ENCODE measurements at places on chromosomes 4 and X.

- no peak for DNase-seq
Observed at GRCh38 chr4:67712650-67713528, 11.9 kb upstream of the UBA6 start.

DNA sequence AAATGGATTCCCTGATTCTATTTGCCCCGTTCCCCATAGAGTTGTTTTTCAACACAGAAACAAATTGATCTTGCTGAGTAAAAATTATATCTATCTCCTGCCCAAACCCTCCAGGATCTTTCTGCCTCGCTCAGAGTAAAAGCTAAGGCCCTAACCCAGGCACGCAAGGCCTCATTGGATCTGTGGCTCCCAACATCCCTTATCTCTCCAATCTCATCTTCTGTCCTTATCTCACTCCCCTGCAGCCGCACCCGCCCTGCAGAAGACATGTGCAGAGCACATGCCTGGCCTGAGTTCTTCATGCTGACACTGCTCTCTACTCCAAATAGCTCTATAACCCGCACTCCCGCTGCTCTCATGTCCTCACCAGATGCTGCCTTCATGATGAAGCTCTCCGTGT, 543.8 kb upstream of the ZFP42 start:
- no peak for DNase-seq

DNA sequence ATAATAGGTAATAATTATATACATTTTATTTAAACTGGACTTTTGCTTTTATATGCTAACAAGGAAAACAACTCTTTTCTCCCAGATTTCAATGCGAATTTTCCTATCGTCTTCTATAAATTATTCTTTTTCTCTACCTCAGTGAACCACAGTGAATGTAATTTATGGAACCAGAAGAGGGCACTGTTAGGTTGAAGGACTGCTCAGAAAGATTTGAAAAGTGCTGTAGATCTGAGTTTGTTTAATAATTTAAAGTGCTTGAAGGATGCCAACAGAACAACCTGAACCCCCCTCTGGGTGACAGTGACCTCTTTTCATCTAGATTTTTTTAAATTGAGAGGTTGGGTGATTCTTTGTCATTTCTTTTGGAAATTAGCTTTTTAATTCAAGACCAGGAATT, 54.9 kb downstream of the PHOX2B start:
- DNase-seq, result no peak

DNA sequence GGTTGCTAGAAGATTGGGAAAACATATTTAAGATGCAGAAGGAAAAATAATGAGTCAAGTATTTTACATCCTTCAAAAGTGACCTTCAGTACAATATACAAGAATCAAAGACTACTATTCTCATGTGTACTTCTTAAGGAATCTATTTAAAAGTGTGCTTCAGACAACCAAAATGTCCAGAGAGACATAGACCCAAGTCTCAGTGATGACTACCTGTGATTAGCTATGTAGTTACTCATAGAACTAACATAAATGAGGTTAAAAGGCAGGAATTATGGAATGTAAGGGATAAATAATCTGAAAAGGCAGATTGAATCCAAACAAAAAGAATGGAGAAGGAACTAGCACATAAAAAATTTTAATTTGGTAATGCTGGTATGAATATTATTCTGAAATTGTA, 634.7 kb upstream of the FAM241A start:
- no peak for DNase-seq

GRCh38 chr4:55363691-55364351, 17.8 kb downstream of the SRD5A3 start:
- DNase-seq, result no peak

DNA sequence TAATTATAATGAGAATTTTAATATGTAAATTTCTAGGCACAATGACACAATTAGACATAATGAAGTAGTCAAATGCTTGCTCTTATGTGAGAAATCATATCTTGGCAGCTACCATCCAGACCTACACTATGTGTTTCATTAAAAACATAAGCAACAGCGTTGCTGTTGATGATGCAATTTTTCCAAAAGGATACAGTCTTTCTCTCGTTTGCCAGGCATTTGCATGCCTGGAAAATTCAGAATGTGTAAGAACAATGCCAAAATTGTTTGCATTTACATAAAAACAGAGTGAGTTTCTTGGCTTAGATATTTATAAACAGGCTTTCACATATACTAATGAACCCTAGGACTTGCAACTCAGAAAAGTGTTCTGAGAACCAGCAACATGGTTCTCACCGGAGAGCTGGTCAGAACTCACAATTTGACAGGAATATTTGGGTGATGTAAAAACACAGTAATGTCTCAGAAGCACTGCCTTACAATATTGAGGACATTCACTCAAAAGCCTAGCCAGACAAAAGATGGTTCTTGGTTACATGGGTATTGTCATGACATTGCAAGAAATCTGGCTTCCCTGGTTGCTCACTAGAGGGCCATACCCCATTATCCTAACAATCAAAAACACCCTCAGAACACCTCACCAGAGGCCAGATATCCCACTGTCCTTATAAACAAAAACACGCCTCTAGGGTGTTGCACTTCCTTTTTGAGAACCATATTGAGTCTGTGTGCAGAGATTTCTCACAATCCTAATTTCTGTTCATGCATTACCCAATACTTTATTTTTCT, 1029.0 kb upstream of the AGA start:
- DNase-seq, result no peak

GRCh38 chr4:32858361-32858760, 2138.2 kb downstream of the PCDH7 start:
- no peak for DNase-seq

- DNase-seq, result no peak
Observed at GRCh38 chr4:4349867-4350266, 37.0 kb upstream of the NSG1 start.

- no peak for DNase-seq
Observed at GRCh38 chr4:110501826-110502225, 25.9 kb downstream of the ENPEP start.

DNA sequence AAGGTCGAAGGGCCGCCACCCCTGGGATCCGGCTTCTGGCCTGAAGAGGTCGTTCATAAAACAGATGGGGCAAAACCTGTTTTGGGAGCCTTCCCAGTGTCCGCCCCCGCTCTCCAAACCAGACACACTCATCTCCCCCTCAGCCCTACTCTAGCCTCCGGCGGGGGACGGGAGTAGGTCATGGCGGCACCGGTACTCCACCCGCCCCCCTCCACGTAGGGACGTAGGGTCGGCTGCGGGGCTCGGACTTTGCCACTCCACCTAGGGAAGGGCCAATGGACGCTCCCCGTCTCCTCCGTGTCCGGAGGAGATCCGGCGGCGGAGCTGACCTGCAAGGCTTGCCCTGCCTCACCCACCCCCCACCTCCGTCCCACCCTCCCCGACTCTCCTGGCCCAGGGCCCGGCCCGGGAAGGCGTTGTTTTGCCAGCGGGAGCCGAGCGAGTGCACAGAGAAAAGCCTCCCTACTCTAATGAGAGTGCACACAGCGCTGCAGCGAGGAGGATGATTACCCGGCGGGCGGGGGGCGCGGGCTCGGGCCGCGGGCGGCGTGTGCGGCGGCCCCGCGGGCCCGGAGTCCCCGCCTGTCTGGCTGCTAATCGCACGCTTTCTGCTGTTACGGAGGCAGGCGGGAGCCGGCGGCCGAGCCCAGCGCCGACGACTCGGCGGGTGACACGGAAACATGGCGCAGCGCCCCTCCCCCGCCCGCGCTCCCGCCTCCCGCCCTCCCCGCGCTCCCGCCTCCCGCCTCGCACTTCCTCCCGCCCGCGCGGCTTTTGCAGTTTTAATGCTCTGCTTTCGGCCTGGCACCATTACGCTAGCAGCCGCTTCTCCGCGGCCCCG, 8.3 kb upstream of the BCOR start:
- DNase-seq, result peak; percentile 73

DNA sequence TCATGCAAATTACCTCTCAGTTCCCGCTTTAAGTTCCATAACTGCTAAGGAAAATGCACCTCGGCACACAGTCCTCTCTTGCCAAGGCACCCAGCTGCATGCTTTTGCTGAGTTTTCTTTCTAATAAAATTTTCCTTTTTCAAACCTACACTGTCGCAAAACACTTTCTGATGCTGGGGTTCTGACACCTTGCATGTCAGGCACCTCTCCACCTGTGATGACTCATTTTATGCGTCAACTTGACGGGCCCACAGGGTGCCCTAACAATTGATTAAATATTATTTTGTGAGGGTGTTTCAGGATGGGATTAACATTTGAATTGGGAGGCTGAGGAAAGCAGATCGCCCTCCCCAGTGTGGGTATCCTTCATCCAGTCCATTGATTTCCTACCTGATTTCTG, 291.0 kb upstream of the STS start:
- no peak for DNase-seq

- no peak for DNase-seq
Observed at GRCh38 chr4:165944900-165945299, 71.9 kb downstream of the TLL1 start.

DNA sequence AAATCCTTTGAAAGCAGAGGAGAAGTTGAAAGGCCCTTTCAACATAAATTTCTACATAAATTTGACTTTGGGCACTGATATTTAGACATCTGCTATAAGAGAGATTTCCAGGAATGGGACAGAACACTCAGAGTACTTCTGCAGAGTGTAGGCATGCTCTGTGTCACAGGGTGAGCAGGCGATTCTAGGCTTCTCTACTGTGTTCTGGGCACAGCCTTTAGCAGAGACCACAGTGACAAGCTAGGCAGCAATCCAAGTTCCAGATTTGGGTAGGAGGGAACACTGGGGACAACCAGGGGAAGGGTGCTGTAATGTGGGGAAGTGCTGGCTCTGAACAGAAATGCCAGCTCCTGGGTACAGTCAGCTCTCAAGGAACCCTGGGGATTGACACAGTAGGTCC, 6.9 kb downstream of the MAGEA10 start:
- no peak for DNase-seq

DNA sequence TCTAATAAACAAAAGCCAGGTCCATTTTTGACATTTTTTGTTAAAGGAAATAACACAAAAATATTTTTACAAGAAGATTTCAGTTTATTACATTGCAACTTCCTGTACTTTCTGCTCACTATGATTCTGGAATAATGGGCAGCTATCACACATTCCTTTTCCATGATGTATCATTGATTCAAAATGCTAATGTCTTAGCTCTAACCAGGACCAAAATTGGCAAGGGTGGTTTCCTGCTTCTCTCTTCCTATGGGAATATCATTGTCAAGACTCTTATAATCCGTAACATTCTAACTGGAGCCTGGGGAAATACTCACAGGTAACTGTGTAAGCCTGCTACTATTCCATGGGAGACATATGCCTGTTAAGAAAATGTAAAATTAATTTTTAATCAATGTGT, 218.6 kb downstream of the DCAF12L2 start:
- no peak for DNase-seq

DNA sequence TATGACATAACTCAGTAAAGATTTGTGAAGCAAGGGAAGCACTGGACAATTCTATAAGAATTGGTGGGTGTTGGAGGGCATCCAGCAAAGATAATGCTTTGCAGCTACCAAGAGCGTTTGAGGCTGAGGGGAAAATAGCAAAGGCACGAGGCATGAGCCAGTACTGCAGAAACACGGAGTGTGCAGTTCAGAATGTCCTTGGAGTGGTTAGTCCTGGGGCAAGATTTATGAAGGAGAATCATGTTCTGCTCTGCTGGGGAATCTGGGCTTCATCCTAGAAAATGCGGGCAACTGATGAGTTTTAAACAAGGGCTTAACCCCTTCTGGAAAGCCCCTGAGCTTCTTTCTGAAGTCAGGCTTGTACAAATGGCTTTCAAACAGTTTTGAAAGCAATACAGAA, 452.5 kb downstream of the IL15 start:
- no peak for DNase-seq

- DNase-seq, result no peak
Observed at GRCh38 chr4:167930166-167930565, 162.2 kb upstream of the ANXA10 start.

- DNase-seq, result no peak
Observed at GRCh38 chr4:182205306-182205705, 37.9 kb upstream of the TENM3 start.

DNA sequence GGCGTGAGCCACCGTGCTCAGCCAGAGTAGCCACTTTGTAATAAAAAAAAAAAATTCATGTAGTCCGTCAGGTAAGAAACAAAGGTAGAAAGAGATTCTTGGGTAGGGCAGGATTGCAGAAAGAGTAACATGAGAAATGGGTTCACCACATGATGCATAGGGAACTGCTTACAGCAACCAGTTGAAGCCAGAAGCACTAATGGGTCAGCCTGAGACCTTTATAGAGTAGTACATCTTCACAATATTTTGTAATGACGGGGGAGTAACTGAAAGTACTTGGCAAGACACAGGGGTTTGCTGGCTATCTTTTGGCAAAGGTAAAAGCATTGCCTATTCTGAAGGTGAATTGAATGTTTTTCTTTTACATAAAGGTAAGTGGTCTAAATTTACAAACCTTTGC, 29.1 kb downstream of the FAM193A start:
- DNase-seq, result no peak

DNA sequence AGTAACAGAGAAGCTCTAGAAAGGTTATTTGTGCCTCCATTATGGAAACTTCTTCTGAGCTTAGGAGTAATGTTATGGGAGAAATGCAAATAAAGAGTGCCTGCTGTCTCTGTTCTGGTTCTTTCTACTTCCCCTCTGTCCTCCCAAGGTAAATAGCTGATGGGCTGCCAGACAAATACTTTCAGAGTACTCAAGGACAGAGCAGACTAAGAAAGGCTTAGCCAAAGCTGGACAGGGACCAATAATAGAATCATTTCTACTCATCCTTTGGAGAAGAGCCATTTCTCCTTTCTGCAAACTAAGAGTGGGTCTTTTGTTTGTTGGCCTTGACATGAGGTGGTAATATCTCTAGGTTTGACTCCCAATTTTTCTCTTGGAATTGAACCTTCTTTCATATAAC, 136.1 kb downstream of the MID1IP1 start:
- no peak for DNase-seq

DNA sequence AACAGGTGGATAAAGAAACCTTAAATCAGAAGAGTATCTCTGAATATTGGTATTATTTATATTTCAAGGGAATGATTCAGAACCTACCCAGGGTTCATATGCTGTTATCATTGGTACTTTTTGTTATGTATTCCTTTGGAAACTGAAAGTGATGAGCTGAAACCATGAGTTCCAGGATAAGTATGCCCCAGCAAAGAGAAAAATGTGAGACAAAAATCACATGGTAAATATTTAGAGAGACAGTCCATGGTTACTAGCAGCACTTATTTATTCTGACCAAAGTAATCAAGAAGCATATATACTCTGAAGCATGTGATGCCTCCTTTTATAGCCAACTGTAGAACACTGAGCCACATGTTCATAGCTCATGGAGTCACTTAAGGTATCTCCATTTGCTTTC, 277.7 kb downstream of the ARAP2 start:
- DNase-seq, result no peak
